SW480 (cell line): ENCODE measurements at places on chromosomes 2 and 18.

DNA sequence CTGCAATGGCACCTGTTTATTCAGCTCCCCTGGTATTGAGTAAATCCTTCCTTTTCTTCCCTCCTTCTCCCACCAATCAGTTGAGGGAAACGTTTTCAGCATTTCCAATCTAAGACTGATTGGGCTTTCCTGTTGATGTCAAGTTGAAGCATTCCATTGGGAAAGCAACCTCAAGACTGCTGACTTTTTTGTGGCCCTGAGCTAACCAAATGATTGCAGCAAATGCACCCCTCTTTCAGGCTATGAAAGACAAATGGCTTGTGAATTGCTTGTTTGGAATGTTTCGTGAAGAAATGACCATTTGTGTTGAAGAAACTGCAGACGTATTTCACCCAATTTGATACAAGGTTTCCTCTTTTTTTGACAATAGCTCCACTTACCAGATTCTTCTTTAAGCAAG lies 303.5 kb downstream of the EPHA4 start:
- no peak for DNase-seq

DNA sequence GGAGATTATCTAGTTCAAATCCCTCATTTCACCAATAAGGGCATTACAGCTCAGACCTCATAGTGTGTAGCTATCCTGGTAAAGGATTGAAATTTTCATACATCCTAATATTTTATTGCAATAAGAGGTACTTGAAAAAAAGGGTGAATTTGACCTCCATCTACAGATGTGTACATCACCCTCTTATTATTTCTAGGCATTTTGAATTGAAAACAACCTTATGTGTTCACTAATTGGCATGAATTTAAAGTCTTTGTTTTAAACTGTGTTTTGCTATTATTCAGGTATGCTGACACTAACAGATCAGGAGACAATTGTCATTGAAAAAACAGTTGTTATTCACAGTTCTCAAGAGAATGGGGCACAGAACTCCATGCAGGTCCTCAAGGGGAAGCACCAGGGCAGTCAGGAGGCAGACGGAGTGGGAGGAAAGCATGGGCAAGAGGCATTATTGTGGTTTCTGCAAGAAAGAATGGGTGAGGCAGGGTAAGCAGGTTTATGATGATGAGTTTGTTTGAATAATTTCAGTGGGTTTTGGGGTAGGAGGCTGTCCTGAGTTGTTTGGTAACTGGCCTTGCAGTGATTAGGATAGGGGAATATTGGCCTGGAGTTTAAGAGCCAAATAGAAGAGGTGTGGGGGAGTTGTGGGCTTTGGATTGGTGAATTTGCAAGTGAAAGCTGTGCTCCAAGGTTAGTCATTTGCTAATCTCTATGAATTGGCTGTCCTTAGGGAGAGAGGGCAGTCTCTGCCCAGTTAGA lies 194.6 kb downstream of the GPD2 start:
- DNase-seq = no peak

- no peak for DNase-seq
Measured at GRCh38 chr2:54635554-54636152, 87.8 kb upstream of the EML6 start.

DNA sequence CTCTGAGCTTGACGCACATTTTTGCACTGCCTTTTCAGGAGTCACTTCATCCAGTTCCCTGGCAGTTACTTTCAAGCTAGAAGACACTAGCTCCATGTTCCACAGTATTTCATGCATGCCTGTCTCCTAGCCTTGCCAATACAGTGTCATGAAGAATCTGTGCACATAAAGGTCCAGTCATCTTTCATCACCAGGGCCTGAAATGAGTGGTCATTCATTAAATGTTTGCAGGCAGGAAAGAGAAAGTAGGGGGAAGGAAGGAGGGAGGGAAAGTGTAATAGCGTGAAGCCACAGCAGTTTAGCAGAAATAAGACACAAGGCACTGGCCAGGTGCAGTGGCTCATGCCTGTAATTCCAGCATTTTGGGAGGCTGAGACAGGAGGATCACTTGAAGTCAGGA lies 92.4 kb upstream of the COPS8 start:
- no peak for DNase-seq

GRCh38 chr2:62783679-62784078 lies 78.2 kb downstream of the EHBP1 start:
- no peak for DNase-seq

- DNase-seq = no peak
Measured at GRCh38 chr2:53208815-53209214, 558.8 kb upstream of the CHAC2 start.
